ENCODE measurements at places on chromosomes 7 and 10.

- no peak for DNase-seq
Observed at GRCh38 chr7:101521430-101521925, 107.6 kb downstream of the MYL10 start.

DNA sequence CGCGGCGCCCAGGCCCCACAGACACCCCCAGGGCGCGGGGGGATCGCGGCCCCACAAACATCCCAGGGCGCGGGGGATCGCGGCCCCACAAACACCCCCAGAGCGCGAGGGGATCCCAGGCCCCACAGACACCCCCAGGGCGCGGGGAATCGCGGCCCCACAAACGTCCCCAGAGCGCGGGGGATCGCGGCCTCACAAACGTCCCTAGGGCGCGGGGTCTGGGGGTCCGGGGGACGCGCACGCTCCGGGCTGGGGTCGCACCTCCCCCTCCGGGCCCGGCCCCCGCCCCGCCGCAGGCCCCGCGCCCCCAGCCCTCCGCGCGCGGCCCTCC, 382 bp downstream of the DIP2C start:
- DNase-seq = no peak

DNA sequence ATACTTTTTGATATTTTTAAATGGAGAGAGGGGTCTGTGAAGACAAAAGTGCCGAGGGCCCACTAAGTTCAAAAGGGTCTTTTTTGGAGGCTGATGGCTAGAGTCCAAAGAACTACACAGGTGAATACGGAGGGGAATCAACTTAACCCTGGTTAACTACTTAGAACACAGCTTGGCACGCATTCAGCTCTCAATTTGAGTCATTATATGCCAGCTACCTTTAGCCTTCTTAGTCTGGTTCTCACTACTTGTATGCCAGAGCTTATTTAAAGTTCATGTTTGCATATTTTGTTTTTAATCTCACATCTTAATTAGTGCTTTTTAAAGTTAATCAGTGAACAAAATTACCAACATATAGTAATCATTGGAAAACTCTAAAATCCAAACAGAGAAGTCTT, 80.8 kb downstream of the VWDE start:
- DNase-seq = no peak

DNA sequence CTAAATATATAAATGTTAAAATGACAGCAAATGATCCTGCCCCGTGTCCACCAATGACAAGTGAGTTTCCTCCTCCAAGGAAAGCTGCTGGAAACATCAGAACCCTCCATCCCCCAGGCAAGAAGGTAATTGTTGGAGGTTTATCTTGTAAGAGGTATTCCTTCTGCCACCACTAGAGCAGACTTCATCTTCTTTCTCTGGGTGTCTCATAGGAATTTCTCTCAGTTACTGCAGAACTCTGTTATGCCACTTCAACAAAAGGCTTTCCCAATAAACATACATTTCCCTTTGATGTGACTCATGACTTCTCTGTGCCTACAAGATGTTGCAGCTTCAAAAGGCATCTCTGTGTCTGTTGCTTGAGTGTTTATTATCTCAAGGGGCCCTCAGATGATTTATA, 279.1 kb downstream of the BMPER start:
- no peak for DNase-seq

DNA sequence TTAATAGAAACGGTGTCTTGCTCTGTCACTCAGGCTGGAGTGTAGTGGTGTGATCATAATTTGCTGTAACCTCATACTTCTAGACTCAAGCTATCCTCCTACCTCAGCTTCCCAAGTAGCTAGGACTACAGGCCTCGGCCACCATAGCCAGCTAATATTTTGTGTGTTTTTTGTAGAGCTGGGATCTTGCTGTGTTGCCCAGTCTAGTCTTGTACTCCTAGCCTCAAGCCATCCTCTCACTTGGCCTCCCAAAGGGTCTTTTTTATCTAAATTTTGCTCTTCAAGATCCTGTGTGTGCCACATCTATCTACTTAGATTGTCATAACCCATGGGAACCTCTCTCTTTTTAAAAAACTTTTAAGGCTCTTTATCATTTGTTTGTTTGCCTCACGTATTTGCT, 50.5 kb downstream of the ANKIB1 start:
- DNase-seq = no peak

DNA sequence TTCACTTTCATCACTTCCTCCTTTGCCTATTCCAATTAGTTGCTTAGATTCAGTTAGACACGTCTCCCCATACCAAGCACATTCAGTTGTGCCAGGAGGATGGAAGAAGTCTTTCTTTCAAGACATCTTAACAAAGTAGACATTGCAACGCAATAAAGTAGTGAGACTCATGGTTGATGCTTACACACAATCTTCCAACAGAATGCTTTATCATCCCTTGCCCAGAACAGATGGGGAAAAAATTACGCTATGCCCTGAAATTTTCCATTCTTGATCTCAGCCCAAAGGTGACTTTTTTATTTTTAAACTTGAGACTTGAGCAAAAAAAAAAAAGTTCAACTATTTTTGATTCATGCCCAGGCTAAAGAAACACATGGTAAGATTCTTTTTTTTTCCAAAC, 74.9 kb downstream of the KCNMA1 start:
- DNase-seq = no peak

- DNase-seq = no peak
Observed at GRCh38 chr10:107899075-107899474, 734.6 kb upstream of the SORCS1 start.

DNA sequence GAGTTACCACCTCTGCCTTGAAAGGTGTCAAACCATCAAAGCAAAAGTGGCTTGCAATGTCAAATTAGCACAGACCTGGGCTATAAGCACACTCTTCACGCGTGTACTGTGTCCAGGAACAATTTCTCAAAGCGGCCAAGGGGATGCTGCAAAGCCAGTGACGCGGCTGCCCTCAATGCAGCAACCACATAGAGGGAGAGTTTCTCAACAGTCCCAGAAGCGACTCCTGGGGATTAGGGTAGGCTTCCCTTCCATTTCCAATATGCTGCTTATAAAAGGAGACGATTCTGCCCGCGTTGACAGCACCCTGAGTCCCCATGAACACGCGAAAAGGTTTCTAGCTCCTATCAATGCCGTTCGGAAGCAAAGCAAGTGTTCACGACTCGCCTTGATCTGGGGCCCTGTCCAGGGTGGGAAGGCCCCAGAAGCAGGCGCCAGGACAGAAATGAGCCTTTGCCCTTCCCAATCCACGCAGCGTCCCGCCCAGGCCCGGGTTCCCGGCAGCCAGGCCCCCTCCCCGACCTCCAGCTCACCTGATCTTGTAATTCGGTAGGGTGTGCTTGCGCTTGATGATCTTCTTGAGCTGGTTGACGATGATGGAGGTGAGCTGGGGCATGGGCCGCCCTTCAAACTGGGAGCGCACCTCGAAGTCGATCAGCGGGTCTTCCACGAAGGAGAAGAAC, 1.3 kb downstream of the PDZD8 start:
- DNase-seq = no peak

DNA sequence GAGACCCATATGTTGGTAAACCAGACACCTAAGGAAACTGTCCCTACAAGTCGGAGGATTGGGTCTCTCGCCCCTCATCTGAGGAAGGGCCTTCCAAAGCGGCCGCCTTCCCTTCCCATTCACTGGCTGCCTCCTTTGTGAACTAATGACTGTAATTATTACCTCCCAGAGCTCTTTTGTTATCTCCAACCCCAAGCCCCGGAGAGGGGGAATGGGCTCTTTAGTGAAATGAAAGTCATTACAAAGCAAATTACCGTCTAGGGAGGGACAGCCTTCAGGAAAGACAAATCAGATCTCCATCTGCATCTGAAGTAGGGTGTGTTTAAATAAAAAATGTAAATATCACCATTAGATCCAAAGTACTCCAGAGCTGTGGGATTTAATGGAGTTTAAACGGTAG, 2.6 kb upstream of the GAD2 start:
- no peak for DNase-seq

DNA sequence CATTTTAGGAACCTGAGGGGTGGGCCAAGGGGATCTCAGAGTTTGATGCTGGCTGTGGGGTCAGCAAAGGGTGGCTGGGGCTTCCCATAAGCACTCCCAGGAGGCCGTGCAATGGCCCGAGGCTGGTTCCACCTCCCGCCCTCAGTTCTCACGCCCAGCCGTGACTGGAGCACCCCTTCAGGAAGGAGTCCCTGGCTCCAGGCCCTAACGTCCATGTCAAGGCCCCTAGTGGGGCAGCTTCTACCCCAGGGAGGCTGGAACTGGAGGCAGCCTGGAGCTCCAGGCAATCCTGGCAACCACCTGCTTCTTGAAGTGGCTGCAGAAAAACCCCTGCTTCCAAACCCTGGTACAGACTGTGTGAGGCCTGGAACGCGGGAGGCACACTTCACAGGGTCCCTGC, 165.5 kb downstream of the DIP2C start:
- DNase-seq = no peak

DNA sequence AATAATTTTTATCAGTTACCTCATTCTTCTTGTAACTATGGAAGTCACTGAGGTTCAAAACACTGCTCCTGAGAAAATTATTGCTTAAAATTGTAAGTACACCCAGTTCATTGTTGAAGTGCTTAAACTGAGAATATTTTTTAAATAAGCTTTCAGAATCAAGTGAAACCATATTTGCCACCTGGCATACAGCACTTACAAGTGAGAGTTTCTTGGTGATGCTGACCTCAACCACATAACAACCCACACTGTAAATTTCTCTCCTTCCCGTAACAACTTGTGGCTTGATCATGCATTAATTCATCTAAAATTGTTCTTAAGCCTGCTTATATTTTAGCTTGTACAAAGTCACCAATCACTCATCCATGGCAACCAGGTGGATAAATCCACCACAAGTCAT, 34.0 kb downstream of the IMMP2L start:
- DNase-seq = no peak

DNA sequence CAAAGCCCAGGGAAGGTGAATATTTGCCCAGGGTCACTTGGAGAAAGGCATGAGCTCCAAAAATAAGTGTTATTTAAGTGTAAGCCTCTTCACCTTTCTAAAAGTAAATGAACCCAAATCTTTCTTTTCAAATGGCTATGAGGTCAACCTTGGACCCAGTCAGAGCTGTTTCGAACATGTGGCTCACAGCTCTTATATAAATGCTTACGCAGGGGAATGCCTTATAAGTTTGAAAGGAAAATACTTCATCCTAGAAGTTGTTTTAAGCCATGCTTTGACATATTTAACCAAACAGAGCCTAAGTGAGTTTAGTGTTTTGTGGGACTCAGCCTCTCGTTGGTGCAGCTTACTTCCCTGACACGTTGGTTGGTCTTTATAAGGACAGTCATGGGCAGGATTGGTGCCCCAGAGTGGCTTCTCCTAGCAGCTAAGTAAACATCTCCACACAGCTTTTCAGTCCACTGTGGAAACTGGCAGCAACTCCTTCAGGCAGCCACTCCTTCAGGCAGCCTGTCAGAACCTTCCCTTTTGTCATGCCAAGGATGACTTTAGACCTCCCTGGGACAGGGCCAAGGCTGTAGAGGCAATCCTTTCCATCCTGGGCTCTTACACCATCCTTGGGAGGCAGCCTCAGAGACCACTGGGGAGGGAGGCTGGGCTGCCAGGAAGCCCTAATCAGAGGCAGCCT, 43.6 kb downstream of the MINDY4 start:
- DNase-seq = no peak

- DNase-seq = no peak
Observed at GRCh38 chr7:20140291-20141001, 76.7 kb downstream of the MACC1 start.

DNA sequence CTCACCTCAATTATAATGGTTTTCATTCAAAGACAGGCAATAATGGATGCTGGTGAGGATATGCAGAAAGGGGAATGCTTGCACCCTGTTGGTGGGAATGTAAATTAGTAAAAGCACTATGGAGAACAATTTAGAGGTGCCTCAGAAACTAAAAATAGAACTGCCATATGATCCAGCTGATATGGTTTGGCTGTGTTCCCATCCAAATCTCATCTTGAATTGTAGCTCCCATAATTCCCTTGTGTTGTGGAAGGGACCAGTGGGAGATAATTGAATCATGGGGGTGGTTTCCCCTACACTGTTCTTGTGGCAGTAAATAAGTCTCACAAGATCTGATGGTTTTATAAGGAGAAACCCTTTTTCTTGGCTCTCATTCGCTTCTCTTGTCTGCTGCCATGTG, 87.7 kb downstream of the TES start:
- DNase-seq = no peak

GRCh38 chr7:107118109-107118900, 50.5 kb upstream of the HBP1 start:
- no peak for DNase-seq

DNA sequence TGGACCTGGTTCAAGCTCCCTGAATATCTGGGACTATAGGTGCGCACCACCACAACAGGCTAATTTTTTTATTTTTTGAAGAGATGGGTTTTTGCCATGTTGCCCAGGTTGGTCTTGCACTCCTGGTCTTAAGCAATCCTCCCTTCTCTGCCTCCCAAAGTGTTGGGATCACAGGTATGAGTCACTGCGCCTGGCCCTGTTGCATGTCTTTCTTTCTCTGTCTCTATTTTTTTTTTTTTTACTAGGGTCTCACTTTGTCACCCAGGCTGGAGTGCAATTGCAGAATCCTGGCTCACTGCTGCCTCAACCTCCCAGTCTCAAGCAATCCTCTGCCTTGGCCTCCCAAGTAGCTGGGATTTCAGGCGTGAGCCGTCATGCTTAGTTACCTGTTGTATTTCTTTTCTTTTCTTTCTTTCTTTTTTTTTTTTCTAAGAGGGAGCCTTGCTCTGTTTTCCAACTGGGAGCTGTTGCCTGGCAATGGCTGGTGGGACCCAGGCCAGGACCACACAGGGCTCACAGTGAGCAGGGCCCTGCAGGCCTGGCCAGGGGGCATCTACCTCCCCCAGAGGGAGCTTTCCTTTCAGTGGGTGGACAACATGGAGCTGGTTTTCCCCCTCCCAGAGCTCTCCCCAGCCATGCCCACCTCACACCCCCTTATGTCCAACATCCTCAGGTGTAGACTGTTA, 6.0 kb downstream of the MYL7 start:
- no peak for DNase-seq

DNA sequence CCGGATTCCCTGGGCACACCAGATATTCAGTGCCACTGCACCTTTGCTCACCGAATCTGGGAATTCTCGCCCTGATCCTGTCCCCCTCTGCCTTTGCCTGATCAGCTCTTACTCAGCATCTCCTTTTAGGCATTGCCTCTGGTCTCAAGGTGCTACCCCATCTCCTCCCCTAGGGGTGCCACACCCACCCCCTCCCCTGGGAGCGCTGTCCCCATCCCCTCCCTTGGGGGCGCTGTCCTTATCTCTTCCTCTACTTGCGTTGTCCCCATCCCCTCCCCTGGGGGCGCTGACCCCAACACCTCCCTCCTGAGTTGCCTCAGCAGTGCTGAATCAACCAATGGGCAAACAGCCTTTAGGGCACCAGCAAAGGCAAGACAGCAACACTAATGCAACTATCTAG, 686.9 kb upstream of the FOXK1 start:
- no peak for DNase-seq

- DNase-seq = no peak
Observed at GRCh38 chr7:3461923-3462322, 160.9 kb downstream of the SDK1 start.

DNA sequence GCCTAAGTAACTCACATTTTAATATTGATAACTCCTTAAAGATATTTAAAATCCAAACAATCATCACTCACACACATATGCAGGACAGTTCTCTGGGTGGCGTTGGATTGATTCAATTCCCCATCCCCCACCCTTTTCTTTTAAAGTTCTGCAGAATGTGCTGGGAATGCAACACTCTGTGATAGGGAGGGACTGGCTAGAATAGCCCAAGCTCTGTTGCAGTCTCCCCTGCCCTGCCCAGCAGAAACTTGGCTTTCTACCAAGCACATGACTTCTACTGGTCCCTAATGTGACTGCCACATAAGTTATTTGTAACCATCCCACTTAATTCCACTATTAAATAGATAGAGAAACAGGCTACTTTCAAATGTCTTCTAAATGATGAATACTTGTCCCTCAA, 55.2 kb downstream of the TWIST1 start:
- DNase-seq = no peak

All from RWPE2 (cell line).